ENCODE measurements at places on chromosomes 6 and 20.

DNA sequence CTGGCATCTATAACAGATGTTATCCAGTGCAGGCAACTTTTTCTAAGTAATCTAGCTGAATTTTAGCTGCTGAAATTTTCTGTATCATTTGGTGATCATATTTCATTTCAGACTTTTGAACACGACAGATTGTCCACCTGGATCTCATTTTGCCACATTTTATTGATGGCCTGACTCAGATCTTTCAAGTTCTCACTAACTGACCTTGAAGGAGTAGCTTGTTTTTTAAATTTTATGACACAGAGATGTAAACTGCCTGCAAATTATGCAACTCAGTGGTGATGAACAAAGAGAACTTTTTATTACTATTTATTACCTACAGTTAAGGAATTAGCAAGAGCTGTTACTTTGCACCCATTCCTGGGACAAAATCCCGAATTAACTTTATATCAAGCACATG is 366.4 kb downstream of the PAX1 start:
- no peak for DNase-seq

DNA sequence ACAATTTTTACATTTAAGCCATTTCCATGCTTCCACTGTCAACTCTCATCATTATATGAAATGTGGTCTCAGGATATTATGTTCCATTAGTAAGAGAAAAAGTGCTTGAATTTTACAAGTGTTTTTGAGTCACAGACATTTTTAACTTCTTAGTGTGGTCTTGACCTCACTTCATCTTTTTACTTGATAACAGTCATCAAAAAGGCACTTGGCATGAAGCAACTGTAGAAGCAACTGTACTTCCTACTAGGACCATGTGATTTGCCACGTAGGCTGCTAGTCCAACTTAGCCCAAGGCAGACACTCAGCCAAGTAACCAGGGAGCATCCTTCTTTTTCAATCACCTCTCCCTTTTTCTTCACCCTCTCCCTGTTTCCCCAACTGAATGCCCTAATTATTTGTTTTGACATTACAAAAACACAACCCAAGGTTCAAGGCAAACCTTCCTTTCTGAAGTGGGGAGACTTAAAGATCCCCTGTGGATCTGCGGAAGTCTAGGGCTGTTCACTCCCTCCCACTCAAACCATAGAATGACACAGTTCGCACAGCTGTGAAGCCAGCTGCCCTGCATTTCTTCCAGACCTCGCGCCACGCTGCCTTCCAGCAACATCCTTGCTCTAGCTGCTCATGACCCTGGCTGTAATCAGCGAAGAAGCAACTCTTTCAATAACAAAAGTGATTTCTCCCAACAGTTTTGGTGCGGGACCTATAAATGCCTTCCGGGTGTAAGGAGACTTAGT is 45.0 kb downstream of the PHACTR1 start:
- DNase-seq = no peak

DNA sequence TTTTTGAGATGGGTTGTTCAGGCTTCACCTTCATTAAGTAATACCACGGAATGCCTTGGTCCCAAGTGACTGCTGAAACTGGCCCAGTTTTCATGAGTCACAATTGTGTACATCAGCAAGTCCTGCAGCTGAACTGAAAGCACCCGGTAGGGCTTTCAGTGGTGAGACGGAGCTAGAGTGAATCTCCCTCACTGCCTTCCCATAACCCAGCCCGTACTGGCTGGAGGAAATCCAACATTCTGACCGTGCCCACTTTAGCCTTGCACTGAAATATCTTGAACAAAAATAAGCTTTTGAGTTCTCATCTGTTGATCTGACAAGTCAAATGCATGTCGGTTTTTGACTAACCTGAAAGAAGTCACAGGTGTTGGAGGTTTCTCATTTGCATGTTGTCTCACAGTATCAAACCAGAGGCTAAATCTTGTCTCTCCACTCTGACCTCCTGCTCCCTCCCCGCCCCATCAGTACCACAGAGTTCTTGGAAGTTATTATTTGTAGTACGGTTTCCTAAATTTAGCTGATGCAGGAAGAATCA is 35.9 kb downstream of the DUSP22 start:
- DNase-seq = no peak

- DNase-seq = no peak
Observed at GRCh38 chr6:35070111-35070510, 71.0 kb downstream of the TCP11 start.

- no peak for DNase-seq
Observed at GRCh38 chr6:13766201-13766634, 48.1 kb downstream of the MCUR1 start.

DNA sequence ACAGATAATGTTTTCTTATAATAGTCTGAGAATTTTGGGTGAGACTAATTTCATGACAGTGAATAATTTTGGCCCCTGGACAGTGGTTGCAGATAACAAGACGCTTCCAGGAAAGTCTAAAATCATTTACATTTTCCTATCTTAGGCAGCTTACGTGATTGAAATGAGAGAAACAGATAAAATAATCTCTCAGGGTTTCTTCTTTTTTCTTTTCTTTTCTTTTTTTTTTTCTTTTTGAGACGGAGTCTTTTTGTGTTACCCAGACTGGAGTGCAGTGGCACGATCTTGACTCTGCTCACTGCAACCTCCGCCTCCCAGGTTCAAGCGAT is 4.2 kb upstream of the SERPINB1 start:
- DNase-seq = no peak

DNA sequence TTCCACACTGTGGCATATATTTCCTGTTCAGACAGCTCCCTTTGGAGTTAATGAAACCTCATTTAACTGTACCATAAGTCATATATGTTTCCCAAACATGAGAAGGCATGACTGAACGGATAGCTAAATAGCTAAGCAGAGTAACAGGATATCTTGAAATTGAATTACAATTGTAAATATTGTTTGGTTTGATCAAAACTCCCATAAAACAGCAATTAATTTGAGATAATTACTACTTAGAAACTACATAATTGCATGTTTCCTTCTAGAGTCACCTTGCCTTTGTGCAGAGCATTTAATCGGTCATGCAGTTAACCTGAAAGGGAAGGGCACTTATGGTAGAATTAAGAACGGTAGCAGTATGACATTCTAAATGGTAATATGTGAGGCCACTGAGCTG is 179.0 kb upstream of the MAP3K7 start:
- no peak for DNase-seq

- DNase-seq = no peak
Observed at GRCh38 chr6:75381877-75382633, 97.5 kb upstream of the TMEM30A start.

- DNase-seq = no peak
Observed at GRCh38 chr20:57440678-57441509, 49.7 kb downstream of the RBM38 start.

DNA sequence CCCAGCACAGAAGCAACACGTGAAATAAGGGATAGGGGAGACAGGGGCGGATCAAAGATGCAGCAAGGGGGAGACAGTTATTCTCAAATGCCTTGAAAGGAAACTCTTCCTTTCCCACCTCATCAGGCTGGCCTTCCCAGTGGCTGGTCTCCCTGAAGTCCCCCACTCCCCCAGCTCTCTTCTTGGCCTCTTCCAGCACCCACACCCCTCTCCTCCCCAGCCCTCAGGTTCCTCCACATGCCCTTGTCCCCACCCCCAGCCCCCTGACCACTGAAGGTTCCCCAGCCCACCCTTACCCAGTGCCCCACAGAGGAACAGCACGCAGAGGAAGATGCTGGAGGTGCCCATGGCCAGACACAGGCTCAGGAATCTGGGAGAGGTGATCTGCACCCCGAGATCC is 1.7 kb upstream of the LY6G6D start:
- no peak for DNase-seq

- DNase-seq = no peak
Observed at GRCh38 chr6:21965016-21965415, 331.8 kb downstream of the PRL start.

DNA sequence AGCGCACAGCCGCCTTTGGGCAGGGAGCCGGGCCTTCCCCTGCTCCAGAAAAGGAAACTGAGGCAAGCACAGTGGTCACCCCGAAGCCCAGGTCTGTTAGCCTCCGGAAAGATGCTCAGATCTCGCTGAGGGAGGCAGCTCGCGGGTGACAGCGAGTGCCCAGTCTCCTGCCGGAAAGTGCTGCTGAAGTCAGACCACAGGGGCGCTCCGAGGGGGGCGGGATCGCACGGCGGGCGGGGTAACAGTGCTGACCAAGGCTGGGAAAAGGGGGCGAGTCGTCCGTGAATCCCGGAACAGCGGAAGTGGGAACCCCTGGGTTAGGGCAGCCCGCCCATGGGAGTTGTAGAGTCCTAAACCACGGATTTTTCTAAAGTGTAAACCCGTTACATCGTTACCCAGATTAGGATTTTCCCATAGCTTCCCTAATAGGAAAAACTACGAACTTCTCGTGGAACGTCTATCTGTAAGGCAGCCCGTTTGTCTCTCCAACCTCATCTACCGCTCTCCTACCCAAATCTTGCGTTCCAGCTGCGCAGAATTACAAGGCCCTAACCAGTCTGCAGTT is 504 bp downstream of the VPS16 start:
- DNase-seq = no peak

DNA sequence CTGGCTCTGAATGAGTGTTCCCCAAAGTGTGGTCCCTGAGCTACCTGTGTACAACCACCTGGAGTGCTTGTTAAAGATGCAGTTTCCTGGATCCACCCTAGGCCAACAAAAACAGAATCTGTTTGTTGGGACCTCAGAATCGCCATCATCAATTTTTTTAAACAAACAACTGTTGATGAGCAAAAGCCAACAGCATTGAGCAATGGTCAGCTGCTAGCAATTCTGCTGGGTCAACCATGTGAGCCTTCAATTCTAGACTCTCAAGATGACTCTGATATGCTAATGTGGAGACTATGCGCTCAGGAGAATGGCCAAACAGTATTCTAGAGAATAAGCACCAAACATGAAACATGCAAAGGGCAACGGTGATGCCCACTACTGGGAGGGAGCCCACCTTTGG is 64.4 kb upstream of the IYD start:
- no peak for DNase-seq

GRCh38 chr6:162181741-162182401 is 545.7 kb downstream of the PRKN start:
- no peak for DNase-seq

- no peak for DNase-seq
Observed at GRCh38 chr6:46510651-46511050, 19.4 kb upstream of the RCAN2 start.

GRCh38 chr6:44778513-44778912 is 391.0 kb downstream of the CDC5L start:
- DNase-seq = no peak

GRCh38 chr6:150720774-150721233 is 121.1 kb downstream of the PLEKHG1 start:
- DNase-seq = no peak

- no peak for DNase-seq
Observed at GRCh38 chr6:96853083-96853482, 15.8 kb upstream of the GPR63 start.

GRCh38 chr6:107542192-107542668 is 52.3 kb downstream of the SOBP start:
- DNase-seq = no peak

DNA sequence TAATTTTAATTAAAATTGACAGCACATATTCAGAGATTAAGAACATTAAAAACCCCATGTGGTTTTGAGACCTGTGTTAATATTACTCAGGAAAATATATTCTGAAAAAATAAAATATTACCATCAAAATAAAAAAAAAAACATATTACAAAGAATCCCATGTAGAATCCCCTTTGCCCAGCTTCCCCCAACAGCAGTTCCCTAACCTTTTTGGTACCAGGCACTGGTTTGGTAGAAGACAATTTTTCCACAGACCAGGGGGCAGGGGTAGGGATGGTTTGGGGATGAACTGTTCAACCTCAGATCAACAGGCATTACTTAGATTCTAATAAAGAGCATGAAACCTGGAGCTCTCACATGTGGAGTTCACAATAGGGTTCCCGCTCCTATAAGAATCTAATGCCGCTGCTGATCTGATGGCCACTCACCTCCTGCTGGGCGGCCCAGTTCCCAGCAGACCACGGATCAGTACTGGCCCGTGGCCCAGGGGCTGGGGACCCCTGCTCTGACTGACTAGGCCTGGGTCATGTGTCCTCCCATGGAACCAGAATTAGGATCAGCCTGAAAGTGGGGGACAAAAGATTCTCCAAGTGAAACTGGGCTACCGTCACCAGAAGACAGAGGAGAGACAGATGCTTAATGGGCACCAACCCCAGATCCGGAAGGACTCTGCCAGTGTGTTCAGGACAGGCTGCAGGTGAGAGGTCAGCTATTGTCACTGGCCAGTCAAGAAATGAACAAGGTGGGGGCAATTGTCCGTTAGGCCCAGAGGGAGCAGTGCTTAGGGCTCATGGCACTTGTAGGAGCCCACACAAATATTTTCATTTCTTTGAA is 235.5 kb downstream of the PREX1 start:
- DNase-seq = no peak

GRCh38 chr20:8293750-8294149 is 161.7 kb downstream of the PLCB1 start:
- no peak for DNase-seq

- DNase-seq = no peak
Observed at GRCh38 chr6:154686162-154686561, 47.1 kb upstream of the SCAF8 start.

GRCh38 chr6:166439366-166440091 is 56.8 kb upstream of the MPC1 start:
- no peak for DNase-seq

DNA sequence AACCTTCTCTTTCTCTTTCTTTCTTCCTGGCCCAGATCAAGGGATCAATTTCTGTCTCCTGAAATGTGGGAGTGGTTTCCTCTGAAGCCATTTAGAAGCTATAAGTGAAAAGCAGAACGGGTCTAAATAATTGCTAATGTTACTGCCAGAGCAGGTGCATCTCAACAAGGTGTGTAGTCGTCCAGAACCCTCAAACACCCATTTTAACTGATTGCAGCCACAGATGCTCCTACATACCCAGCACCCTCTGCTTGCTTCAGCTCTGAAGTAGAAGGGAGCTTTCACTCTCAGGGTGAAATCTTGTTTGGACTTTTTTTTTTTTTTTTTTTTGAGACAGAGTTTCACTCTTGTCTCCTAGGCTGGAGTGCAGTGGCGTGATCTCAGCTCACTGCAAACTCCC is 592.1 kb upstream of the ARID1B start:
- DNase-seq = no peak

DNA sequence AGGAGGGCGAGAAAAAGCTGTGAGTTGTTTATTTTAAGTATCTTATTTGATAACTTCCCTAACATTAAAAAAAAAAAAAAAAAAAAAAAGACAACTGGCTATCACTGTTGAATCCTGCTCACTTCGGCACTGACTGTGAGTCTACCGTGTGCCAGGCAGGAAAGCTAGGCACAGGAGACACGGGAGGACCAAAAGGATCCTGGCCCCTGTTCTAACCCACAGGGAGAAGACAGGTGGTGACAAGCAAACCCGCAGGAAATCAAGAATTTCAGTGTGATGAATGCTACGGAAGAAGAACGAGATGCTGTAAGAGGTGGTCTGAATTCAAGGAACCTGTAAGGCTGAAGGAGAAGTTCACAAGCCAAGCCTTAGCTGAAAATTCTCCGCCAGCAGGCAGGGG is 94.7 kb upstream of the NFATC2 start:
- no peak for DNase-seq

DNA sequence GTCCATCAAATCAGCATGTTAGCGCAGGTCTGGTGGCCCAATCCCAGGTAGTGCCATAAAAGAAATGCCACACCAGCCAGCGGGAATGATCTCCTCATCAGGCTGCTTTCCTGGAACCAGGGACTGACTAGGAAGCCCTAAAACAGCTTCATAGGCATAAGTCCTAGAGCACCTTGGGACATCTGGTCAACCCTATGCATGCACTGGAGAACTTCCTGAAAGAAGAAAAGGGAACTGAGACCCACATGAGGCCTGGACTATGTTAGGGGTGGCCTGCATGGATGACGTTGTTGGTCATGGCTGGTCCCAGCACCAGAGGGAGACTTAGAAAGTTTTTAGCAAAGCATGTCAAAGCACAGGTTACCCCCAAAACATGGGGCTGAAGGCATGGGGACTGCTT is 7.6 kb upstream of the KCNK16 start:
- no peak for DNase-seq

Measured in stimulated activated CD8-positive, alpha-beta memory T cell treated with anti-CD3 and anti-CD28 coated beads, Interleukin-7, amount 100 ng/mL, for 1 hour (primary cell).